ENCODE measurements at places on chromosomes 2 and 18.
A peak's percentile ranks its signal among the peaks of the same experiment; 100 is the strongest.

- no peak for DNase-seq
Measured at GRCh38 chr18:79274823-79275222, 120.9 kb upstream of the NFATC1 start.

GRCh38 chr2:20643826-20644225 lies 7.1 kb downstream of the HS1BP3 start:
- DNase-seq, result no peak

DNA sequence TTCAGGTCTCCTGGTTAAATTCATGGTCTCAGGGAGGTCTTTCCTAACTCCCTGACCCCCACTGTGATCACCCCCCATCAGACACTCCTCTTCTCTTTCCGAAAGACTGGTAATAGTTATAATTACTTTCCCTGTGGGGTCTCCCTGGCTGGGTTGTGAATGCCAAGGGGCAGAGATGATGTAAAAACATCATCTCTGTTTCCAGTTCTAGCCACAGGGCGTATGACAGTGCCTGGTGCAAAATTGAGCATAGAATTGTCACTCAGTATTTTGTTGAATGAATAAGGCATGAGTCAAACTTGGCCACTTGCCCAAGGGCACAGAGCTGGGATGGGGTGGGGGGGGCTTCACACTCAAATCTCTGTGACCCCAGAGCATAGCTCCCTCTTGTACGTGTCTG lies 65.2 kb downstream of the LTBP1 start:
- no peak for DNase-seq

DNA sequence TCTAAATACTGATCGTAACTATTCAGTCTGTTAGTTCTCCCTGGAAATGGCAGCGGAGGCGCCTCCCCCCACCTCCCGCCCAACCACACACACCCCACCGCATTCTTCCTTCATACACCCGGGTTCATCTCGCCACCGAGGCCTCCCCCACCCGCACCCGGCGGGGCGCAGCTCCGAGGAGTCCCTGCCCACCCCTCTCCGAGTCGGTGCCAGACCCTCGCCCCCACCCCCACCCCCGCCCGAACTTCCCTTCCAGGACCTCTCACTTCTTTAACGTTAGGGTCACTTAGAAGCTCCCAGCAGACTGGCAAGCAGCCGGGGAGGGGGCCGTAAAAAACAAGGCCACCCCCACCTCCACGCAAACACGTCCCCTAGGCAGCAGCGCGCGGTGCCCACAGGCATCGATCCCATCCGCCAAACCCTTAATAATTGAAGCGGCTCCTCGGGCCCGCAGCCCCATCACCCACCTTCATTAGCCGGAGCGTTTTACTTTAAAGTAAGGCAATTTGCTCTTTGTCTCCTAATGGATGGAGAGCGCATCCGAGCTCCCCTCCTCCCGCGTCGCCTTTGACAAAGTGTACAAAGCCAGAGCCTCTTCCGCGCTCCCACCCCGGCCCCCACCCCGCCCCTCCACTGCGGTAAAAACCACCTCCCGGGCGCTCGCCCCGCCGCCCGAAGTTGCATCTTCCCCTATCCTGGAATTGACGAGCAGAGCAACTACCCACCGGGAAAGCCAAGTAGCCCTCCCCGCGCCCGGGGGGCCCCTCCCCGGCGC lies 624 bp downstream of the ZNF516 start:
- DNase-seq, result no peak

DNA sequence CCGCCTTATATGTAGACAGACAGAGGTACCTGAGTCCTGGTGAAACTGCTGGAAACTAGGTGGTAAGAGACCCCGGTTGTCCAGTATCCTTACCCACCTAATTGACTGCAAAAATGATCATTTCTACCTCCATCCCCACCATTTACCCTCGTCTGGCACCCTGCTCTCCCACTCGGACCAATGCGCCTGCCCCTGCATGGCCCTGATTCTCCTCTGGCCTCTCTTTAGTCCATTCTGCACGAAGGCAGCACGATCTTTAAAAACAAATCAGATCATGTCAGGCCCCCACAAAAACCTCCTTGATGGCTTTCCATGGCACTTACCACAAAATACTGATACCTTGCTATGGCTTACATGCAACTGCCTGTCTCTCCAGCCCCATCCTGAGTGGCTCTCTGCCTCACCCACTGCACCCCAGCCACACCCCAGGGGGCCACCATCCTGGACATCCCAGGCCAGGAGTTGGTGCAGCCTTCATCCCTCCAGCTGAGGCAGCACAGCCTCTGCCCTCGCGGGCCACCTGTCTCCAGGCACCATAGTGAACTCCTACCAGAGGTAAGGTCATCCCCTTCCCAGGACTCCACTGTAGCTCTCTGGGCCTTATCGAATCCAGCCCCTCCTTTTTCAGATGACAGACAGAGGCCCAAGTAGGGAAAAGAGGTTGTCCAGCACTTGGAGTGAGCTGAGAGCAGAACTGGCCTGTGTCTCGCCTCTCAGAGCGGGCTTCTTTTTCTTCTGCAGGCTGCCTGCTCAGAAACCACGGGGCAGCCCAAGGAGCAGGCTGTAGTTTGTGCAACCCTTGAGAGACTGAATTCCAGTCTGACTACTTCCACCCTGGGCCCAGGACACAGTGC lies 12.3 kb upstream of the CIB4 start:
- DNase-seq, result no peak

- no peak for DNase-seq
Measured at GRCh38 chr18:78912336-78912735, 67.3 kb upstream of the SALL3 start.

DNA sequence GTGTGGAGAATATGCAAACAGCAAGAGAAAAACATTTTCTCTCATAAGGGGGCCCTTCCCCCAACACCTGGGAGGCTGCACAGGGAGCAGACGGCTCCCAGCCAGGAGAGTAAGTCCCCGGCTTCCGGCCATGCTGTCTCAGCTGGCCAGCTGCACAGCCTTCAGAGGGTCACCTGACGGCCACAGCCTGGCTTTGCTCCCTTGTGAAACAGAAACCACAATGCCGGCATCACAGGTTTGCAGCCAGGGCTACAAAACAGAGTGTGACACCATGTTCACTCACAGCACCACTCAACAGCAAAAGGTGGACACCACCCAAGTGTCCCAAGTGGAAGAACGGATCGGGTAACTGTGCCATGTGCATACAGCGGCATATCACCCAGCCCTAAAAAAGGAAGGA lies 86.9 kb upstream of the GPC1 start:
- DNase-seq, result no peak

GRCh38 chr18:61988100-61988499 lies 95.3 kb upstream of the RNF152 start:
- DNase-seq, result no peak

DNA sequence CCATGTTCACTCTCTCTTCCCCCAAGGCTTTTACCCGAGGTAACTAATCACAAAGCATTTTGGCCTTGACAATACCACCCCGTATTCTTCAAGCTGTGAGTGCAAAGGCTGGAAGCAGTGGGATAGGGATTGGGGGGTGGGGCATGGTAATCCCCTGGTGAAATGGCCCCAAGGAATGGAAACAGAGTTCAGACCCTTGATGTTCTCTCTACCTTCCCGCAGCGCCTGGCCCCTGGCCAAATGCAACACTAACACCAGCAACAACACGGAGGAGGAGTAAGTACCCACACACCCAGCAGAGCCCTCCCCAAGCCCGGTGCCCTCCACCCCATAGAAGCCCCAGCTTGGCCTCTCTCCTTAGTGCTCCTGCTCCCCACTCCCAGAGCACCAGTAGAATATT lies 36.9 kb downstream of the CNGA3 start:
- DNase-seq, result no peak

GRCh38 chr2:25276569-25277465 lies 64.9 kb downstream of the DNMT3A start:
- peak; percentile 66 for DNase-seq

DNA sequence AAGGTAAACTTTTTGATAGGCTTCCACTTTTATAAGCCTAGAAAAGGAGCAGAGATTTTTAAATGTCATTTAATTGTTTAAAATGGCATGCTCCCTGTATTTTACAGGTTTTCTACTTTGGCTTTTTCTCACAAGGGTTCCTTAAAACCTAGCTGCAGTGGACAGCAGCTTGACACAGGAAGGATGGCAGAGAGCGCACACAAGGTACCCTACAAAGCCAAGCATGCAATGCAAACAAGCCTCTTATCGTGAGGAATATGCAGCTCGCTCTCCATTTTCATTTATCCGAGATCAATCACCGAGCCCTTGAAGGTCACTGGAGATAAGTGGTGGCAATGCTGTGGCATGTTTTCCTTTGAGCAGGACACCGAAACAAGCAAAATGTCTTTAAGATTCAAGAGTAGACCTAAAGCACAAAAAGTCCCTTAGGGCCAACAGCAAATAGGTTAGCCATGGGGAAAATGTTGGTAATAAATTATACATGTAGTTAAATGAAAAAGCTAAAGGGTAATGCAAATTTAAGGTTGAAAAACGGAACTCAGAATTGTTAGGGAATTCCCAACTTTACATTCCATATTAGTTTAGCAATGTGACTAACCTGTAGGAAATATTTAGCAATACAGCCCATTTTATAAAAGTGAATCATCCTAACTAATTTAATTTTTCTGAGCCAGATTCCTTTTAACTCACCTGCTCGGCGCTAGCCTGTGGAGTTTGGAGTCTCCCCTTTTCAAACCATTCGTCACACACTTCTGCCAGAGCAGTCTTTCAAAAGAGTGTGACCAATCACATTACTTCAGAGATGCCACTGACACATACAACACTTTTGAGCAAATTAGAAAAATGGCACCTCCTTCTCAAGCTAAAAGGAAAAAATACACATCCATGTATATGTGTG lies 337.9 kb upstream of the PKDCC start:
- no peak for DNase-seq

- no peak for DNase-seq
Measured at GRCh38 chr2:128288781-128289180, 29.9 kb downstream of the HS6ST1 start.

- DNase-seq, result no peak
Measured at GRCh38 chr2:162317861-162318327, 590 bp downstream of the IFIH1 start.

All from activated CD8-positive, alpha-beta memory T cell treated with anti-CD3 and anti-CD28 coated beads for 1 hour (primary cell).